ENCODE measurements at places on chromosomes 2 and 18. TPM values are rescaled to one million over a fixed set of nuclear protein-coding genes. Genes with fewer than 3 reads are reported as not detected.
A peak's percentile ranks its signal among the peaks of the same experiment; 100 is the strongest.

DNA sequence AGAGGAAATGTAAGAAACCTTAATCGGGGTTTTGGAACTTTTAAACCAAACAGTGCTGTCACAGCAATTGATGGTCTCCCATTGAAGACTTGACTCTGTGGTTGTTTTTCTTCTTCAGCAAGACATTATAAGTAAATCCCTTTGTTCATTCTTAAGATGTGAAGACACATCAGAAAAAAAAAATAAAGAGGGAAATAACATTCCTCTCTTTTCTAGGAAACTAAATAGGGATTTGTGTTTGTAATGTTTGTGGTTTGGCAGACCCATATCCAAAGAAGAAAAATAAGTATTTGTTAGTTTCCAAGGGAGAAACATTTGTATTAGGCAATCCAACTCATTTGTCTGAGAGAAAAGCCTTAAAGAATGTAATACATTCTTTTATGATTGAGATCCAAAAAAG lies 359.9 kb downstream of the DSC3 start:
- DNase-seq: no peak

- no peak for DNase-seq
Observed at GRCh38 chr2:240412975-240413812, 22.3 kb upstream of the GPC1 start.

DNA sequence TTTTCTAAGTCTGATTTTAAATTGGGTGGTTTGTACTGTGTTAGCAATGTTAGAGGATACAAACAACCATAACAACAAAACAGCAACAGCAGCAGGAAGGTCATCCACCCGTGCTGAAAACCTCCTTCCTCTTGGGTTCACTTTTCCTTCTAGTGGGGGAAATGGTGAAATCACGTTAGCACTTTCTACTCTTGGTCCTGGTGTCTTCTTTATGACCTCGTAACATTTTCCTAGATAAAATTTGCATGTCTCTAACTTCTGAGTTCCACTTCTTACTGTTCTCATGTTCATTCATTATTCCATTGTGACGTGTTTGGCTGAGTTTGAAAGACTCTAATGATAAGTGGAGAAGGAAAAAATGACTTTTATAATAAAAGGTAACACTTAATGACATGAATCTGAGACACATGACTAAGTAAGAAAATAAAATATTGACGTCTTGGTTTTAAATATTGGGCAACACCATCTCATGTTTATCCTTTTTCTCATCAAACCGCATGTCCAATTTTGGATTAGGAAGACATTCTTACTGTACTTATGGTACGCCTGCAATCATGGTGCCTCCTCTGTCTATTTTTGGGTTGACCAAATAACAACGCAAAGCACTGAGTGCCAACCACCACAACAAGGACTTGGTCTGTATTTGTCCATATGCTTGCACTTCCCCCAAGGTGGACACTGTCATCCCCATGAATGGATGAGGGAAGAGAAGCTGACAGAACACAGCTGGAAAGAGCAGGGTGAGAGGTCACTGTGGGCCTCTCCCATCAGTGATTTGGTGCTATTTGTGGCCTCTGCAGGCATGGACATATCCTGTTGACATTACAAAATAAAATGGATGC lies 25.7 kb upstream of the IL1R1 start:
- DNase-seq: no peak

DNA sequence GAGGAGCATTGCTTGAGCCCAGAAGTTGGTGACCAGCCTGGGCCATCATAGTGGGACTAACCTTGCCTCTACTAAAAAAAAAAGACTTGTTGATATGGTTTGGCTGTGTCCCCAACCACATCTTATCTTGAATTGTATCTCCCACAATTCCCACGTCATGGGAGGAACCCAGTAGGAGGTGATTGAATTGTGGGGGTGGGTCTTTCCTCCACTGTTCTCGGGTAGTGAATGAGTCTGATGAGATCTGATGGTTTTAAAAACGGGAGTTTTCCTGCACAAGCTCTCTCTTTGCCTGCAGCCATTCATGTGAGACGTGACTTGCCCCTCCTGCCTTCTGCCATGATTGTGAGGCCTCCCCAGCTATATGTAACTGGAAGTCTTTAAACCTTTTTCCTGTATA lies 47.0 kb downstream of the PROC start:
- no peak for DNase-seq

- DNase-seq: peak; percentile 34
Observed at GRCh38 chr2:146985753-146986152, 859.1 kb upstream of the ACVR2A start.

DNA sequence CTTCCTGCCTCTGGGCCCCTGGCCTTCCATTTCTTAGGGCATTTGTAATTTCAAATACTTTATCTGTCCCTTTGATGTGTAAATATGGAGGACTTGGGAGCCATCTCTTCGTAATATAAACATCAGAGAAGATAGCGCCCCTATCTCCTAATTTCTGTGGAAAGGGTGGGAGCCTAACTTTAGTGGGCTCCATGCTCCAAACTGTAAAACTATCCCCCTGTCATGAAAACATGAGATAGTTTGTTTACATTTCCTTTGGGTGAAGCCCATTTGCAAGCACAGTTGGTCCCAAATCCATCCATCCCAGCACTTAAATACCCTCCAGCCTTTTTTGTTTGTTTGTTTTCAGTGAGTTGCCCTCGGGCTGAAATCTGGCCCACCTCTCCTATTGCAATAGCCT lies 782.6 kb upstream of the FSHR start:
- DNase-seq: no peak

COL4A4 gene
- 7.2 TPM for polyA plus RNA-seq

- DNase-seq: no peak
Observed at GRCh38 chr2:142174176-142174575, 43.4 kb upstream of the LRP1B start.

DNA sequence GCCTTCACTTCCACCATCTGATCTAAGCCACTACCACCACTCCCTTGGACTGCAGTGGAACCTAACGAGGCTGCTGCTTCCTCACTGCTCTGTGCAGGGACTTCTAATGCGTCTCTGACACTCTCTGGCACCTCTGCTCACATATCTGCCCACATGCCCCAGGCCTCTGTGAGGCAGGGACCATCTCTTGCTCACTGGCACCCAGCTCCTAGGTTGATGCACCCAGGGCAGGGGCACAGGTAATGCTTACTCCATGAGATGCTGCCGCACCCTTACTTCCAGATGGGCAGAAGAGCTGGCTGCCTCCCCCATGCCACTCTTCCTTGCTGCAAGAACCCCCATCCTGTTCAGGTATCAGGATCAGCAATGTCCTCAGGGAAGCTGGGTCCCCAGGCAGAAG lies 294.0 kb upstream of the HS6ST1 start:
- DNase-seq: no peak

- DNase-seq: no peak
Observed at GRCh38 chr2:203913947-203914346, 22.6 kb upstream of the ICOS start.

DNA sequence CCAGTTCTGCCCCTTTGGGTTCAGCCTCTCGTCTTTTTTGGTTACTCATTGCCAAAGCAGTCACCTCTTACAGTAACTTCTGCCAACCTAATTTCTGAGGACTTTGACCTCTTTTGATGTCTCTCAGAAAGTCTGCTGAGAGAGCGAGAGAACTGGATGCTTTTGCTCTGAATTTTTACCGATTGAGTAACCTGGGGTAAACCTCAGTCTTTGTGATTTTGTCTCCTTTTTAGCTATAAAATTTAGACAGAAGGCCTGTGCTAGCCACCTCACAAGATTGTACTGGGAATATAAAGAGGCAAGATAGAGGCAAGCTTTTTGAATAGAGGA lies 34.8 kb upstream of the IL1R1 start:
- no peak for DNase-seq

LONRF2 gene
- polyA plus RNA-seq: 1.1 TPM

DNA sequence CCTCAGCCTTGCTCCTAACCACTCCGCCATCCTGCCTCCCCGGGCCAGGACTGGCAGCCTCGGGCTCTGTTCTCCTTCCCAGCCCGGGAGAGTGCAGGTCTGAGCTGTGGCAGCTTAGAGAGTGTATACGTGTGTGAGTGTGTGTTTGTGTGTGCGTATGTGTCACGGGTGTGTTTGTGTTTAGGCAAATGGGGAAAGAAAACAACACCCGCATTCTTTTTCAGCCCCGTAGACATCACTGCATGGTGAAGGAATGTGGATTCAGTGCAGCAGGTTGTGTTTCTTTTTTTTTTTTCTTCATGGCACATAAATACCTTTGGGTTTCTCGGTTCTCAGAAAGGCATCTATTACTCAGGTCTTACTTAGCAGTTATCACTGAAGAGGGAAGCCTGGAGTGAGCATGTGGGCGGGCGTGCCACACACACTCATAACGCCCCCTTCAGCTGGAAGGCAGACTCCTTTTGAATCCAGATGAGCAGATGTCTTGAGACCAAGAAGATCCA lies 44.2 kb downstream of the GLI2 start:
- peak; percentile 65 for DNase-seq

HNMT gene
- polyA plus RNA-seq: 69.2 TPM

DNA sequence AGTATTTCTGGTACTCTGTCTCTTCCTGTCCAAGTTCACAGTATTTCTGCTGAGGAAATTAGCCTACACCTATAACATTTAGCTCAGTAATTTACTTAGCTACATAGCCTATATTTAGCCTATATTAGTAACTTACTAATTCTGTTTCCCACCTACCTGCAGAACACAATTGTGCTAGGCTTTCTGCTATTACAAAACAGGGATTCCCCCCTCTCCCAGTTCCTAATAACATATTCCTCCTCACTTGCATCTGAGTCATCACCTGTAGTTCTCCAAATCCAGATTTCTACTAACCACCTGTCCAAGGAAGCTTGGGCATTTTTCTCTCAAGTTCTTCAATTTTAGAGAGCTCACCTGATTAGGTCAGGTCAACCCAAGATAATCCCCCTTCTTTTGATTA lies 94.9 kb downstream of the NETO1 start:
- DNase-seq: no peak

DNA sequence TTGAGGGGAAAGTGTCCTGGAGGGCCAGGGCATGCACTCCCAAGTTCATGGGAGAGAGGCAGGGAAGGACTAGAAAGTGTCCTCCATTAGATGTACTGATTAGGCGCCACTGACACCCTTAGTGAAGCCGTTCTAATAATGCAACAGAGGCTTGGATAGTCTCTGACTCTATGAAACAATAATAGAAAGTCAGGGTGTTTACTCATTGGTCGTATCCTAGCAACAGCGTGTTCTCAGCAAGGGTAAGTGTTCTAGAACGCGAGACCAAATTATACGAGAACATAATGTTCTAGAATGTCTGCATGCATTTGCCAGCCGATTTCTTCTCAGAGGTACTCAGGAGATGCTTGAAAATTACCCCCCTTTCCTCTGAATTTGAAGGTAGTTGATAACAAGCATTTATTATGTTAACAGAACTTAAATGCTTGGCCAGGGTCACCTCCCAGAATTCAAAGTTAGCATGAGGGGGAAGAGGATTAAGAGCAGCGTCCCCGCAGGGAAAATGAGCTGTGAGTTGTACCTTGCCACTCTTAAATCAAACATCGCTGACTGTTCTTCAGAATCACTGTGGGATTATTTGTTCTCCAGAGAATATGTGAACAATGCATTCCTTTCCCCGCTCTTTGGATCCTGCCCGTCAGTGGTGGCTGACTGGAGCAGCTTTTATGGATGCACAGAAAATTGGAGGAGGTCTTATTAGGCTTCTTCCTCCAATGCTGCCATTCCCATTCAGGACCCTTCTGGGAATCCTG lies 33.7 kb upstream of the PDIA6 start:
- DNase-seq: no peak

PHOSPHO2 gene
- polyA plus RNA-seq: 4.5 TPM

SLC16A14 gene
- 1.5 TPM for polyA plus RNA-seq

MFSD6 gene
- polyA plus RNA-seq: 12.3 TPM

DNA sequence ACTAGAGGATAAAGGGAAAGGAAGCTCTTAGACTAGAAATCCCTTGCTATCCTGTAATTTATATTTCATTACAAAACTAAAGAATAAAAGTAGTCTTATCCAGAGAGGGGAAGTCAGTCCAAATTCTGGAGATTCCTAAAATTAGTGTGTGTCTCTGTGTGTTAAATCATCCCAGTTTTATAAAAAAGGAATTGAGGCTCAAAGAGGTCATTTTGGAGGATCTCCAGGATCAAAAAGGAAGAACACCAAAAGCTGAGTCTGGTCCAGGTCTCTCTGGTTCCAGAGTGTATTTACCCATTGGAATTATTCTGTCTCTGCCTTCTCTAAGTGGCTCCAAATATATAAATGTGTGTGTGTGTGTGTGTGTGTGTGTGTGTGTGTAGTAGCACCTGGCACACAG lies 166.7 kb downstream of the NRXN1 start:
- no peak for DNase-seq

- DNase-seq: no peak
Observed at GRCh38 chr18:58694720-58695468, 23.6 kb downstream of the MALT1 start.

DNA sequence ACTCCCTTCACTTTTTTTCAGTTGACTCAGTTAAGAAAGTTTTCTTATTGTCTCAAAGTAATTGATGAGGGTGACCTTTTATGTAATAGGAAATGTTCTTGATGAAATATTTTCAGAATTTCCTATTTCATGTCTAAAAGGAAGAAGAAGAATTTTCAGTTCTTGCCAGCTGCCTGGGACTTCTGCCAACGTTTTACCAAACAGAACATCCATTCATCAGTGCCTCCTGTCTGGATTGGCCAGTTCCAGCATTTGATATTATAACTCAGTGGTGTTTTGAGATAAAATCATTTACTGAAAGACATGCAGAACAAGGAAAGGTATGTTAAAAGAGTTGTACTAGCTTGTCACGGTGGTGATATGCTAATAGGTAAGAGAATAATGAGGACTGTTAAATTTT lies 104.7 kb upstream of the MYO3B start:
- no peak for DNase-seq

DNA sequence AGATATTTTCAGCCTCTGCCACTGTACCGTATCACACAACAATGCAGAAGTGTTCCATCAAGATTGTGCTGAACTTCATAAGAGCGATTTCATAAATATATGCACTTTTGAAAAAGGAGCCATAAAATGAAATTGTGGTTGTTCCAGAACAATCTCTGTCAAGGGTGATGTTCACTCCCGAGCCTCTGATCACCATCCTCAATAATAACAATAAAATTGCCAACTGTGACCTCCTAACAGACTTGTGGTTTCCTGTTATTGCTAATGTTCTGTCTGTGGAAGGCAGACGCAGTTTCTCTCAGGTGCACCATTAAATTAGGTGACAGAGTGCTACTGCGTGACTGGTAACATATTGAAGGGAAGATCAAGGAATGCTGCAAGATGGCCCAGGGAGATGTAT lies 383.7 kb downstream of the SOCS6 start:
- DNase-seq: no peak

GALNT5 gene
- 0.06 TPM for polyA plus RNA-seq

DNA sequence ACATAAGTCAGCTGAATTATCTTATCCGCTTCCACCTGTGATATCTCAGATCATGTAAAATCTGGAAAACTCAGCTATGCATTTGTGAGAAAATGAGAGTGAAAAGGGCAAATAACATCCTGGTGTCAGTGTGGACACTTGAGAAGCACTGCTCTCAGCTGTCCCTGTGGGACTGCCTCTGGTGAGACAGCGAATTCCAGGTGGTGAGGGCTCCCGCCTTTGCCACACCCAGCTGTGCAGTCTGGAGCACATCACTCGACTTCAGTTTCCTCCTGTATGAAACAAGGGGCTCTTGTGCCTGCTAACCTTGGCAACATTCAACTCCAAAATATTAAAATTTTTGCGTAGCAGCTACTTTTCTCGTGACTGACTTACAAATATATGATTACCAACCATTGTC lies 194.9 kb upstream of the BOD1L2 start:
- no peak for DNase-seq

SPP2 gene
- not detected for polyA plus RNA-seq
